ENCODE measurements at places on chromosomes 4 and X.

DNA sequence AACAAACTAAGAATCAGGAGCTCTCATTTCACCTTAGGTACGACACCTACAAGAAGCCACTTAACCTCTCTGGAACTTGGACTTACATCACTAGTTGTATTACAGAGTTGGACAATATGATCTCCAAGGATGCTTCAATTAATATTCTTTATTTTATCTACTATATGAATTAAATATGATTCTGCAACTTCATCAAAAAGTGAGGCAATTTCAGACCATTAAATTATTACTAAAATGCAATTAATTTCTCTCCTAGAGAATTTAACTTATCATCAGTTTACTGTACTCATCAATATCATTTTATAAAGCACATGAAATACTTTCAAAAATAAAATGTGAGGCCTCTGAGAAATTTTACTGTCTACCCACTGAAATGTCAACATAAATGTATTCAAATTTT is 33.9 kb downstream of the SLC39A8 start:
- no peak for DNase-seq

DNA sequence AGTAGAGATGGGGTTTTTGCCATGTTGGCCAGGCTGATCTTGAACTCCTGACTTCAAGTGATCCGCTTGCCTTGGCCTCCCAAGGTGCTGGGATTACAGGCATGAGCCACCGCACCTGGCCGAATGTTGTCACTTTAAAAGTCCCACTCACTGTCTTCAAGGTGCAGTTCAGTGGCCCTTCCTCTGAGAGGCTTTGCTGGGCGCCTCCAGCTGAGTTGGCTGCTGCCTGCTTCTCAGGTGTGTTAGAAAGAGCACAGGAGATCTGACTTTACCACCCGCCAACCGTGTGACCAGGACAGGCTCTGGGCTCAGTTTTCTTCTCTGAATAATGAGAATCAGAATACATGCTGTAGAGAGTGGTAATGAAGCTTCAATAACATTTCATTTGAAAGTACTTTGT is 207.4 kb downstream of the CEP135 start:
- DNase-seq = no peak

- DNase-seq = no peak
These were observed 55.2 kb downstream of the RTL3 start for GRCh38 chrX:78603908-78604307.

GRCh38 chr4:72186714-72187113 is 154.9 kb downstream of the NPFFR2 start:
- no peak for DNase-seq

DNA sequence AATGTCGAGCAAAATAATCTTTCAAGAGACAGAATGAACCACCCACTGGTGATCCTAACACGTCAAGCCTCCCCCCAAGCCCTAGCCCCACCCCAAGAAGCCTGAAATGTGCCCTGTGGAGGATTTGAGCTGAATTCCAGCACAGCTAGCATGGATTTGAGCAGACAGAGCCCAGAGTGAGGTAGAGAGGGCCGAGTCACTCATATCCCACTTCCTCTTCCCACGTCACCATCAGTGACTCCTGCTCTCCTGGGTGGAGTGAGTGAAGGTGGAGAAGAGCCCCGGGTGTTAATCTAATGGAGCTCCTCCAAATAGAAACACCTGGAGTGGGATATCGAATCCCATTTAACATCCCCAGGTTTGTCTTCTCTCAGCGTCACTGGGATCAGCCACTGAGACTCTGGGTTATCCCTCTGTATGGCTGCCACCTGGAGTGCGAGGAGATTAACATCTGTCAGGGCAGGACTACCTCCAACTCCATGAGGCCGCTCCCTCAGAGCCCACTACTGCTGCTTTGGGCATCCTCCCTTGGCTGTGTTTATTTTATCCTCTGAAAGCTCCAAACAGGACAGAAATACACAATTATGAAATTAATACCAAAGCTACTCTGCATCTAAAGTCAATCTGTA is 136.6 kb downstream of the NWD2 start:
- DNase-seq = no peak

- DNase-seq = no peak
These were observed 7.3 kb downstream of the SEC24B start for GRCh38 chr4:109440948-109441347.

- DNase-seq = no peak
These were observed 16.0 kb downstream of the TNMD start for GRCh38 chrX:100600758-100601157.

- DNase-seq = no peak
These were observed 419 bp downstream of the ADD1 start for GRCh38 chr4:2843941-2844584.

DNA sequence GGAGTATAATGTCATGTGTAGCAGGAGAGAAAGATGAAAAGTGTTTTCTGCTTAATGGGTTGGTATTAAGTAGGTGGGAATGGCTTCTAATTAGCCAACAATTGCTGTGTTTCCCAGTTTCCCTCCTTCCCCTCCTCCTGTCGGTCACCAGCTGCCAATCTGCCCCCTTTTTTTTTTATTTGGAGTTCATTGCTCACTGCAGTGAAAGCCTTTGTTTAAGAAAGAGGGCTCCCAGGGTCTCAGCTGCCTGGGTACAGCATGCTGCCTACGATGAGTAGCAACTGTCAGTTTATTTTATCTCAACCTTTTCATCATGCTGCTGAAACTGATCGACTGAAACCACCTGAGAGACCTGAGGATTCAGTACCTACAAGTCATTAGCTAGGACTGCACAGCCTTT is 149.0 kb downstream of the POU4F2 start:
- DNase-seq = no peak

DNA sequence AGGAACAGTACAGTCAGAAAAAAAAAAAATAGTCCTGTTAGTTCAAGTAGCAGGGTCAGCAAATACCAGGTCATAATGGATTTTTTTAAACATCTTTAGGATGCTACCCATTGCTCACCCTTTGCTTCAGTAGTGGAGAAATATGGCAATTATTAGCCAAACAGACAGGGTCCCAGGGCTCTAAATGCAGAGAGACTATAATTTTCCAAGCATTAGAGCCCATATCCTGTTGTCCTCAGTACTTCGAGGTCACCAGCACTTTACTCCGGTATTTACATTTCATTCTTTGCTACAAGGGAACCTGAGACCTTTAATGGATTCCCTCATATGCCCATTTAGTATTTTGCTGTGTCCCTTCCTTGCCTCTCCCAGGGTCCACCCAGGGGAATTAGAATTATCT is 1562.9 kb upstream of the TENM3 start:
- DNase-seq = no peak

DNA sequence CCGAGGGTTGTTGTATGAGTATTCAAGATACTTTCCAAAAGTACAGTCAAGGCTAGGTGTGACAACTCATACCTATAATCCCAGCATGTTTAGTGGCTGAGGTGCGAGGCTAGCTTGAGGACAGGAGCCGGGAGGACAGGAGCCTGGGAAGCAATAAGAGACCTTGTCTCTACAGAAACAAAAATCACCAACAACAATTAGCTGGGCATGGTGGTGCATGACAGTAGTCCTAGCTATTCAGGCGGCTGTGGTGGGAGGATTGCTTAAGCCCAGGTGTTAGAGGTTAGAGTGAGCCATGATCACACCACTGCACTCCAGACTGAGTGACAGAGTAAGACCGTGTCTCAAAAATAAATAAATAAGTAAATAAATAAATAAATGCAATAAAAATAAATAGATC is 91.6 kb downstream of the TLL1 start:
- DNase-seq = no peak

- DNase-seq = no peak
These were observed 221.8 kb upstream of the PACRGL start for GRCh38 chr4:20478412-20478811.
